ENCODE measurements at places on chromosomes 12 and 14. TPM values are rescaled to one million over a fixed set of nuclear protein-coding genes. Genes with fewer than 3 reads are reported as not detected.

- H3K4me1 ChIP-seq, result no peaks in the 10 kb centered on the region
- DNase-seq, result no peak
- no peak overlapping the region for H3K27ac ChIP-seq
Observed at GRCh38 chr12:7832059-7832696, 40.5 kb downstream of the SLC2A14 start.

- H3K4me1 ChIP-seq, result no peaks in the 10 kb centered on the region
- H3K27me3 ChIP-seq, result no peaks in the 10 kb centered on the region
- DNase-seq, result no peak
- H3K4me3 ChIP-seq, result no peak overlapping the region
- peaks cover 12% of the 10 kb centered on the region for H3K36me3 ChIP-seq
Observed at GRCh38 chr14:75970989-75971388, 10.8 kb downstream of the TGFB3 start.

DNA sequence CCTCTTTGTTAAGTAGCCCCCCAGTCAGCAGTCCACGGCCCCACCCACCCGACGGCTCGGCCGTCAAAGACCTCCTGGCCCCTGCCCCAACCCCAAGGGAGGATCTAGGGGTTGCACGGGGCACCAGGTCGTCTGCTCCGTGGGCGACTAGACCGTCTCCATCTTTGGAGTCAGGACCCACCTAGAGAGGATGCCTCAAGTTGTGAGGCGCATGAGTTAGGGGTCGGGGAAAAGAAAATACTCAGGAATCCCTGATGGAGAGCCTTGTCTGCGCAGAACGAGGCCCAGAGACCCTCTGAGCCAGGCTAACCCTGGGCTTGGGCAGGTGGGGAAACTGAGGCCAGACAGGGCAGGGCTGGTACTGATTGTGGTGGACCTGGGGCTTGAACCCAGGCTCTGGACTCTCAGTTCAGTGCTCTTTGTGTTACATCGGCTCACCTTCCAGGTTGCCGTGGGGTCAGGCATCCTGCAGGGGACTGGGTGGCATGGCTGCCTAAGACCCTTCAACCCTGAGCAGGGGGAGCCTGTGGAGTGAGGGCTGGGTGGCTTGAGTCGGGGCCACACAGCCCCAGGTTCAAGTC is 839 bp downstream of the OTUB2 start:
- no peaks in the 10 kb centered on the region for H3K27me3 ChIP-seq
- no peaks in the 10 kb centered on the region for H3K36me3 ChIP-seq
- H3K4me1 ChIP-seq, result no peaks in the 10 kb centered on the region
- no peak for DNase-seq
- H3K4me3 ChIP-seq, result no peak overlapping the region
- no peak overlapping the region for H3K27ac ChIP-seq

DNA sequence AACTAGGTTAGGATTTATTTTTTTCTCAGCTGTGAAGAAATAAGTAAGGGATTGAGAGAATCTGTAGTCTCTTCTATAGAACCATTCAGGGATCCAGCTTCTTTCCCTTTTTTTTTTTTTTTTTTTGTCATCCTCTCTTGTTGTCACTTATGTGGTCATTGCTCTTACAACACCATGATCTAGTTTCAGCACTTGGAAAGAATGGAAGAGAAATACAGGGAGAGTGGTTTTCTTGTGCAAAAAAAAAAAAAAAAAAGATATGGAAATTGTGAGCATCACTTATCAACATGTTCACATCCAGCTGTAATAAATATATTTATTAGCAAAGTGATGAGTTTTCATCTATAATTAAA is 599.3 kb downstream of the SLC6A15 start:
- DNase-seq, result no peak
- no peak overlapping the region for H3K4me3 ChIP-seq
- no peaks in the 10 kb centered on the region for H3K4me1 ChIP-seq
- H3K27me3 ChIP-seq, result no peaks in the 10 kb centered on the region
- H3K36me3 ChIP-seq, result no peaks in the 10 kb centered on the region

GRCh38 chr14:29663281-29663801 is 264.3 kb downstream of the PRKD1 start:
- no peaks in the 10 kb centered on the region for H3K27me3 ChIP-seq
- H3K36me3 ChIP-seq, result no peaks in the 10 kb centered on the region
- no peak overlapping the region for H3K27ac ChIP-seq
- no peak for DNase-seq
- H3K4me3 ChIP-seq, result no peak overlapping the region

DNA sequence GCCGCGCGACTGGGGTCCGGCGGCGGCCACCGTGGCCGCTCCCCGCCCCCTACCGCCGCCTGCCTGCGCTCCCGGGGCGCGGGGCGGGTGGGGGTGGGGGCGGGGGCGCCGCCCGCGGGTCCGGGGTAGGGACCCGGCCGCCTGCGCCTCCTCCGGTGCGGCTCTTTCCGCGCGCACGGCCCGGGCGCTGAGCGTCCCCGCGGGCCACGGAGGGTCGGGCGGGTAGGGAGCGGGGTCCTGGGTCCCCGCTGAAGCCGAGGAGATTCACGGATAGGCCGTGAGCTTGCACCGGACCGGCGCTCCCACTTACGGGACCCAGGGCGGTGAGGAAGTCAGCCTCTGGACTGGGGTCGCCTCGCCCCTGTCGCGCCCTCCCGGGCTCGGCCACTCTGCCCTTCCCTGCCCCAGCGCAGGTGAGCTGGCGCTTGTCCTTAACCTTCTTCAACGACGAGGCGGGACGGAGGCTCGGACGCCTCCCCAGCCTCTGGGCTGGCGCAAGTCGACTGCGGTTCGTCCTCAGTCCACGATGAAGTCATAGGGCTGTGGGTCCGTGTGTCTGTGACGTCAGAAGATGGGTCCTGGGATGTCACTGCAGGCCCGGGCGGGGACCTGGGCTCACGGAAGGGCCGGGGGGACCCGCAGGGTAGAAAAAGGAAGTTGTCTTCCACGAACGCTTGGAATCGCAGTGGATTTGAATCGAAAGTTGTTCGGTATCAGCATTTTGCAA is 514 bp downstream of the FBXO34 start:
- peak; percentile 79 for DNase-seq
- H3K27ac ChIP-seq, result peak overlapping the region; percentile 7
- peak overlapping the region; percentile 60 for H3K4me3 ChIP-seq
- H3K4me1 ChIP-seq, result peaks cover 5% of the 10 kb centered on the region
- no peaks in the 10 kb centered on the region for H3K36me3 ChIP-seq
- H3K27me3 ChIP-seq, result no peaks in the 10 kb centered on the region

DNA sequence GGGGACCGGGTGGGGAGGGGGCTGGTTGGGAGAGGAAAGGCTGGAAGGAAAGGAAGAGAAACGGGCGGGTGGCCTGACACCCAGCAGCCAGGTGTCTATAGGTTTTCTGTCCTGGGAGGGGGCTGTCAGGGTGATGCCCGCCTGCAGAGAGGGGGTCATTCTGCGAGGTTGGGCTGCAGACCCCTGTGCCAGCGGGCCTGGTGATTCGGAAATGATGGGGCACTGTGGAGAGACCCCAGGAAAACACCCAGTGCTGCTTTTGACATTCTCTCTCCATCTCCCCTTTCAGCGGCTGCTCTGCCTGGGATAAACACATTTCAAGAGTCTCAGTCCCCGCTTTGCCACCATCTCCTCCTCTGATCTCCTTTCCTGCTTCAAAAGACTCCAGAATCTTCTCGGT is 168.5 kb upstream of the RTL1 start:
- H3K4me1 ChIP-seq, result no peaks in the 10 kb centered on the region
- no peaks in the 10 kb centered on the region for H3K27me3 ChIP-seq
- no peaks in the 10 kb centered on the region for H3K36me3 ChIP-seq
- no peak for DNase-seq
- H3K27ac ChIP-seq, result no peak overlapping the region

DNA sequence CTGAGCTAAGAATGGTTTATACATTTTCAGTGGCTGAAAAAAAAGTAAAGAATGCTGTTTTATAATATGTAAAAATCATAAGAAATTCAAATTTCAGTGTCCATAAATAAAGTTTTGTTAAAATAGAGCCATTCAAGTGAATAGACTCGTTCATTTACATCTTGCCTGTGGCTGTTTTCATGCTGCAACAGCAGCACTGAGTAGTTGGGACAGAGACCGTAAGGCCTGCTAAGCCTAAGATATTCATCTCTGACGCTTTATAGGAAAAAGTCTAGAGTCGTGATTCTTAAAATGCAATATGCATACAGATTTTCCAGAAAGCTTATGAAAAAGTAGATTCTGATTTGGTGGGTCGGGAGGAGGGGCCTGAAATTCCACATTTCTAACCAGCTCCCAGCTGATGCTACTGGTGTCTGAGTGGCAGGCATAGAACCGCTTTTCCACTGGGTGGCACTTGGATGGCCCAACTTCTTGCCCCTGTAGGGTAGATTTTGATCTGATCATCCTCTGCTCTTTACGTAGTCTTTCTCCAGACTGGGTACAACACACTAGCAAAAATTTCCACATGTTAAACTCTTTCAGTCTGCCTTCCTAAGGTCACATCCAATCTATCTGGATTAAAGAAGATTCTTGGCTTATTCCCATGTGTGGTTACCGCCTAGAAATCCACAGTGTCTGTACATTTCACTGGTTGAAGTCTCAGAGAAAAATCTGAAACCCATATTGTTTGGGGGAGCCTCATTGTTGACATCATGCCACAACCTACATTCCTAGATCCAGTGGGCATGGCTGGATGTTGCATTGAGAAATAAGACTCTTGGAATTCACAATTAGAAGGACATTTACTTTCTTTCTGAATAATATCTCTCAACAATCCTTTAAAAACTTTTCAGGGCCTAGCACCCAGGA is 151.2 kb downstream of the C12orf75 start:
- DNase-seq, result no peak
- H3K4me3 ChIP-seq, result no peak overlapping the region
- no peak overlapping the region for H3K27ac ChIP-seq
- H3K27me3 ChIP-seq, result no peaks in the 10 kb centered on the region

DNA sequence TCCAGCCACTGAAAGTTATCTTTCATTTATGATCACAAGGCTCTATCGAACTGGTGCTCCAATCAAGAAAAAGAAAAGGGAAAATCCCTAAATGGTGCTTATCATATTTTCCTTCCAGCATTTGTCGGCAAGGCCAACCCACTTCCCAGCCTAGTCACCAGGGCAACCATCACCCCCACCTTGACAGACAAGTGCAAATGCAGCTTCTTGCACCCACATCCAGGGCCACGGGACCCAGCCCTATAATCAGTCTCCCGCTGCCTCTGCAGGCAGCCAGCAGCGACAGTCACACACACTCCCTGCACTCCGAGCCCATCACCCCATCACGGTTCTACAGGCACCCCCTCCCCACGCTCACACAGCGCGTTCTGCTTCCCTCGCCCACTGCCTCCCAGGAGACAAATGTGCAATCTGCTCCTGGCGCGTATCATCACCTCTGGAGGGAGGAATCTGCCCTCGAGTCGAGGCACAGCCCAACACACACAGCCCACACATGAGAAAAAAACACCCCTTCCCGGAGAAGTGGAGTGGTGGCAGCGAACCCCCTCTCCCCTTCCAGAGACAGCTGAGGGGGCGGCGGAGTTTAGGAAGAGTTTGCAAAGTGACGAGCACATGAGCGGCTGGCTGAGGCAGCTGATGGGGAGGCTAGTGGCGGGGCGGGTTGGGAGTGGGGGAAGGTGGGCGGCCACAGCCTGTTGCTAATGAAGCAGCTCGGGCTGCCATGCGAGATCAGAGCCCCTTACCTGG is 9.3 kb upstream of the PPP4R4 start:
- no peak for DNase-seq
- H3K4me1 ChIP-seq, result no peaks in the 10 kb centered on the region
- H3K4me3 ChIP-seq, result no peak overlapping the region
- no peaks in the 10 kb centered on the region for H3K27me3 ChIP-seq
- no peak overlapping the region for H3K27ac ChIP-seq

DNA sequence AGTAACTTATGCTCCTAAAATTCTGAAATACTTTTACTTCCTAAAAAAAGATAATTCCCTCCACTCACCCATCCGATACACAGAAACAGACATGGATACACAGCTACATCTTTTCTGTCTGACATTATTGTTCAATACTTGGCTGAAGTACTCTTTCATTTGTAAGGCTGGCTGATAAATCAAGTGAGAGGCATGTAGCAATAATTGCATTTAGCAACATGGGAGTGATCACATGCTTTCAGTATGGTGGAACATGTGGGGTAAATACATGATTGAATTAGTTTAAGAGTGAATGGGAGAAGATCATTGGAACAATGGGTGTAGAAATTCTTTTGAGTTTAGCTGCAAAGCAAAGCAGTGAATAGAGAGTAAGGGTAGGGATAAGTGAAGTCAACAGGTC is 25.6 kb downstream of the PTPRQ start:
- H3K27ac ChIP-seq, result no peak overlapping the region
- H3K36me3 ChIP-seq, result no peaks in the 10 kb centered on the region
- H3K4me1 ChIP-seq, result no peaks in the 10 kb centered on the region
- H3K27me3 ChIP-seq, result no peaks in the 10 kb centered on the region

DNA sequence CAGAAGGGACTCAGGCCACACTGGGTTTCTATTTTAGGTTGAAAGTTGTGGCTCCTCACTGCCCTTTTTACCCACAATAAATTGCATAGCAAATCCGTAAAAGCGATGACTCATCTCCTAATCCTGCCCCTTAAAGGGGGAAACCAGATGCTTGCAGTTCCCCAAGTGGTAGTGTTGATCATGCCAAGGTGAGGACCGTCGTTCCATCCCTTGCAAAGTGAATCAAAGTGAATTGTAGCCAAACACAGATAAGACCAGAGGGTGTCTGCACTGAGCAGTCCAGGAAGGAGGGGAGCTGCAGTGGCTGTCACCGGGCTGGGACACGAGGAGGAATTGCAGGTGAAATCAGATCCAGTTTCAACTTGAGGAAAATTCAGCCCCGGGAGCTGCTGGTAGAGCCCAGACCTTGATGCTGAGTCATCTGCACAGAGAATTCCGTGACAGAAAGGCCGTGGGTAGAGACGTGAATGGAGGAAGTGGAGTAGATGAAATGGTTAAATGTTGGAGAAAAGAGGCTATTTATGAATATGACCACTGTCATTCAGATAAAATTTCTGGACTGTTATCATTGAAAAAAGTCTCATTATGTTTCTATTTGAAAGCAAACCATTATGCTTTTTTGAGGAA is 44.2 kb upstream of the MMP17 start:
- no peak overlapping the region for H3K27ac ChIP-seq
- H3K27me3 ChIP-seq, result no peaks in the 10 kb centered on the region
- H3K36me3 ChIP-seq, result no peaks in the 10 kb centered on the region

GRCh38 chr12:93200291-93200917 is 177.3 kb upstream of the NUDT4 start:
- H3K27me3 ChIP-seq, result no peaks in the 10 kb centered on the region
- DNase-seq, result no peak
- H3K36me3 ChIP-seq, result no peaks in the 10 kb centered on the region
- no peak overlapping the region for H3K27ac ChIP-seq

The KSR2 gene
- not detected for total RNA-seq

The ZNF605 gene
- 13.7 TPM for total RNA-seq

The TESPA1 gene
- 2.1 TPM for total RNA-seq

The REP15 gene
- total RNA-seq, result 4.3 TPM

All from aorta (tissue), 5 donors.